Hepatocyte (in vitro differentiated cells): ENCODE measurements at places on chromosomes 2 and 18. TPM values are rescaled to one million over a fixed set of nuclear protein-coding genes. Genes with fewer than 3 reads are reported as not detected.

C2orf76 gene
- 17.6 and 18.3 TPM in 2 replicates for polyA plus RNA-seq

ABCG5 gene
- 1.8 and 5.4 TPM in 2 replicates for polyA plus RNA-seq

ATP6V1B1 gene
- polyA plus RNA-seq = 2.9 and 4.0 TPM in 2 replicates

DNA sequence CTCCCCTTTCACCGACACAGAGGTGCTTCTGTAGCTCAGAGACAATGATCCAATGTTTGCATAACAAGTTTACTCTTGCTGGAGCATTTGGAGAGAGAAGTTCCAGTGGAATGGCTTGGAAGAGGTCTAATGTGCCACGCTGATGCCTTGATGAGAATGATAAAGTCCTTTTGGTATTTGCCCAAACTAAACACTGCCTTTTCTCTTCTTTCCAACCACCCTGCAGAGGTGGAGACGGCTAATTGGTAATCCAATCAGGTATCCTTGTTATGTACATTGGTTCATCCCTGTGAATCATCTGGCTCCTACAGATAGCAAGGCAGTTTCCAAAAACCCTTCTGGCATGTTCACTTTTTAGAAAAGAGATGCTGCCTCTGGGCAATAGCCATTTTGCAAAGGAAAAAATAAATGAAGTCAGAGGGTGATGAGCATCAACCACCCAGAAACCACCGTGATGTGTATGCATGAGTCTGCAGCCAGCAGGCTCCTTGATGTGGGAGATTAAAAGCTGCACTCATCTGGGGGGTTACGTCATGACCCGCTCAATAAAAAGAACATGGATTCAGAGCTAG lies 40.6 kb downstream of the KIAA2012 start:
- DNase-seq = no peak

- no peak for DNase-seq
Observed at GRCh38 chr2:38605298-38605830, 2.6 kb upstream of the HNRNPLL start.

GRCh38 chr2:218993345-218994315 lies at the start of gene CRYBA2:
Gene CRYBA2 (minus strand): TSS chr2:218993422. CDS start chr2:218993176, 246 bp downstream.
- peak; percentile 45 for DNase-seq

DNA sequence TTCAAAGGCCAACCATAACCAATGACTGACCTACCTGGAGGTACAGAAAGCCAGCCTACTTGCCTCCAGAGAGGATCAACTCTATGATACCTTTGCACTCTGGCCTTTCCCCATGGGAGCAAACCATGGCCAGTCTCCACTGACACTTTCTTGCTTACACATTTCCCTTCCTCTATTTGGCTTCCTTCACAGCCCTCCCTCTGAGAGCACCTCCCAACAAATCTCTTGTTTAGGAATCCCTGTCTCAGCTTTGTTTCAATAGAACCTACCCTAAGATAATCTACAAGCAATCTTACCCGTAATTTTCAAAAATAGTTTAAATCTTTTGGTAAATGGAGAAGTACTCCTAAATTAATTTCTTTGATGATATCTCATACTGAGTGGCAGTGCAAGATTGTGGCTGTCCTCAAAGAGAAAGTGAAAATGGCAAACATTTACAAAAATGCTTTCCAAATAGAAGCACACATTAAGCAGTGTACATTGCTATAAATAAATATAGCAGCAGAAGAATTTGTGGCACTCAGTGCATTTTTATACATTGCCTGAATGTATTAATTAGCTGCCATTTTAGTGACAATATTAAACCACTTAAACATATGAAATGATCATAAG lies 140.6 kb downstream of the CCDC148 start:
- no peak for DNase-seq

DNA sequence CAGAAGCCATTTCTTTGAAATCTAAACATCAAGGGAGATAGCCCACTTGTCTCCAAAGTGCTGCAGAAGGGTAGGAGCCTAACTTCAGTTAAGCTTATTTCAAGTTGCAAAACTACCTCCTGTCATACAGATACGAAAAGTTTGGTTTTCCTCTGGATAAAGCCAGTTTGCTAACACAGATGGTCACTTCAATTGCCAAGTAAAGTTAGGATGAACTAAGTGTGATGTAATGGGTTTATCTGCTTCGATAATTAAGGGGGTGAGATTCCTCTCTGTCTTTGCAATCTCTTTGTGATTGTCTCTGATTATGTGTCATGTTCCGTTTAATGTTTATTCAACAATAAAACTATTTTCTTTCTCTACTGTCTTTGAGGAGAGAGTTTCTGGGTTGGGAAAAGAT lies 156.4 kb downstream of the SLC39A10 start:
- DNase-seq = no peak

GRCh38 chr18:24019641-24020331 lies 5.2 kb downstream of the TTC39C start:
- no peak for DNase-seq

- DNase-seq = no peak
Observed at GRCh38 chr18:36559149-36559857, 261.8 kb downstream of the FHOD3 start.

GRCh38 chr2:235156055-235156454 lies 204.2 kb downstream of the SH3BP4 start:
- no peak for DNase-seq
